ENCODE measurements at places on chromosomes 3 and 15.

- DNase-seq = no peak
These were observed 67.1 kb downstream of the OXSM start for GRCh38 chr3:25856902-25857518.

DNA sequence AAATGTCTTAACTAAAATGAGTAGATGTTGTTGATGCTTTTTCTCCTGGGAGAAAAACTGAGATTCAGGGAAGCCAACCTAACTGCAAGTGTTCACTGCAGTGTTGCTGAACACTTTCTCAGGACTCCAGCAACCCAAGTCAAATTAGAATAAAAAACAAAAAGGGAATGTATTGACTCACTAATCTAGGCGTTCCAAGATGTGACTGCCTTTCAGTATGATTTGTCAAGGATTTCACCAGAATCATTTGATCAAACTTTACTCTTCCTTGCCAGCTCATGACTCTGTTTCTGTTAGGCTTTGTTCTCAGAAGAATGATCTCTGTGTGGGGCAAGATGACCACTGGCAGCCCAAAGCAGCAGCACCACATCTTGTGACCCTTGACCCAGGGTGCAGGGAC, 364.0 kb downstream of the CACNA2D3 start:
- no peak for DNase-seq

DNA sequence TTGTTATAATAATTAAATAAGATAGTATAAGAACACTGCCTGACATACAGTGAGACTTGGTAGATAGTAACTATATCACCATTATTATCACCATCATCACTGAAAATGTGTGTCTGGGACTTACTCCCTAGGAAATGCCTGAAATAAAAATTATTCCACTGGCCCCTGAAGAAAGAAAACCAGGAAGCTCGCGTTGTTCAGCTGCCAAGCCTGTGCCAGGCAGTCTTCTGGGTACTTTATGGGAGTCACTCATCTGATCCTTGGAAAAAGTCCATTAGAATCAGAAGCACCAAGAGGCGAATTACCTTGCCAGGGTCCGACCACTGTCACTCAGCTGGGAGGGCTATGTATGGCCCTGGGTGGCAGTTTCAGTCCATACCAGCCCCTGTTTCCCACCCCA, 220.3 kb upstream of the TPM1 start:
- no peak for DNase-seq

- DNase-seq = no peak
These were observed 21.0 kb downstream of the PDZRN3 start for GRCh38 chr3:73603762-73604171.

DNA sequence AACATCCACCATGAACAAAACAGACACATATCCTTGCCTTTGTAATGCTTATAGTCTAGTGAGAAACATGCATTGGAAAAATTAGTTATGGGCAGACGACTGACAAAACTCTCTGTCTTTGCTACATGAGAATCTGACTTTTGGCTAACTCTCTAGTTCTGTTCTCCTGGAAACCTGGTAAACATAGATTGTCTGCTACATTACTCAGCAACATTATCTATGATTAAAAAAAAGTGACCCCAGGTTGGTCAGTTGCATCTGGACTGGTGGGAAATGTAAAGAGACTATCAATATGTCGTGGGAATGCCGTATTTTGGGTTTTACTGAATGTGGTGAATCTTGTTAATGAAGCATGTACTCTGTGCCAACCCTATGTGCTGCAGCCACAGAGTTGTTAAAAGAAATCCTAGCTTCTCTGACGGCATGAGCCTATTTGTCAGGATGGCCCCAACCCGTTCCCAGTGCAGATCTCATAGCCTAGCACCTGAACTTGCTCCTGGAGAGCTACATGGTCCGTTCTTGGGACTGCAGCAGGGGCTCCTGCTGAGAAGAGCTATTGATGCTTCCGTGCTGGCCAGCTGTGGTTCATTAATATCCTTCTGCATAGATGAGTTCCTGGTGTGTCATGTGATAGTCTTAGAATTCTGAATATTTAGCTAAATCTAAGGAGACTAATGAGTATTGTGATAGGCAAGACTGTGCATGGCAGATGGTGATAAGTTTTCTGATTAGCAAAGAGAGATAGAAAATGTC, 311.7 kb upstream of the ZNF717 start:
- DNase-seq = no peak

DNA sequence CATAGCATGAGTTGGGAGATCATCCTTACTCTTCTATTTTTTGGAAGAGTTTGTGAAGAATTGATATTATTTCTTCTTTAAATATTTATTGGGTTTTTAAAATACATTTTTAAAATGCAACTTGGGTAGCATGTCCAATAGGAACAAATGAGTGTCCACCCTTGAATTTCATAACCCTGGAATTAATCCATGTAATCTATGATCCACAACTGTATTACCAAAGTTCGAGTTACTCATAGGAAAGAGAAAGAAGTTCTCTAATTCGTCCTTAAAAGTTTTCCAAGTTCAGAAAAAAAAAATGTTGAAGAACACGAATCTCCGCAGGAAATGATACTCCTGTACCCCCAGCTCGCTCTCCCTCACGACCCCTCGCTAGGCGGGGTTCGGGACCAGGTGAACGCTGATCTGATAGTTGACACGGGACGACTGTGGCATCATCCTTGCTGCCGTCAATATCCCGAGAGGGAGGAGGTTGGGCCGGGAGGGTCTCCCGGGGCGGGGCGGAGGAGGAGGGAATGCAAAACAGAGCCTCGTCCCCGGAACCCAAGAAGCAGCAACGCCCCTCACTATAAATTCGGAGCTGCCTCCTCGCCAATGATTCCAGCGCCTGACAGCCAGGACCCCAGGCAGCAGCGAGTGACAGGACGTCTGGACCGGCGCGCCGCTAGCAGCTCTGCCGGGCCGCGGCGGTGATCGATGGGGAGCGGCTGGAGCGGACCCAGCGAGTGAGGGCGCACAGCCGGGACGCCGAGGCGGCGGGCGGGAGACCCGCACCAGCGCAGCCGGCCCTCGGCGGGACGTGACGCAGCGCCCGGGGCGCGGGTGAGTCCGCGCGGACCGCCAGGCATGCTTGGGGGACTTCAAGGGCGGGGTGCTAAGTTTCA, at the start of gene AGTR1:
Gene AGTR1 (plus strand): TSS at position 598 of the 884 bp plus-strand sequence. CDS start 43,133 bp downstream, outside the sequence.
- no peak for DNase-seq

DNA sequence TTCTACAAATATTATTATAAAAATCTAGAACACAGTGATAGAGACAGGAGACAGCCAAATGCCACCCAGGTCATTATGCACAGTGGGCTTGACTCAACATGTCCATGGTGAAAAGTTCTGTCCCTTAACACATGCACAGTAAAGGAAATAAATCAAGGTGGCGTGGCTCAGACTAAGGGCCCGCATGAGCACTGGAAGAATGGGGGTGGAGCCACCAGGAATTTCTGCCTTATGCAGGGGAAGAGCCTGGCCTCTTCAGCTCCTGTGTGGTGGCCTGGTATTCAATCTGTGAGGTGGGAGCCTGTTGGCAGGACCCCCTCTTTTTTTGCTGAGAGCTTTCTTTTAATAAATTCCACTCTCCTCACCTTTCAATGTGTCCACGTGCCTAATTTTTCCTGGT, 17.2 kb upstream of the SPG21 start:
- no peak for DNase-seq

DNA sequence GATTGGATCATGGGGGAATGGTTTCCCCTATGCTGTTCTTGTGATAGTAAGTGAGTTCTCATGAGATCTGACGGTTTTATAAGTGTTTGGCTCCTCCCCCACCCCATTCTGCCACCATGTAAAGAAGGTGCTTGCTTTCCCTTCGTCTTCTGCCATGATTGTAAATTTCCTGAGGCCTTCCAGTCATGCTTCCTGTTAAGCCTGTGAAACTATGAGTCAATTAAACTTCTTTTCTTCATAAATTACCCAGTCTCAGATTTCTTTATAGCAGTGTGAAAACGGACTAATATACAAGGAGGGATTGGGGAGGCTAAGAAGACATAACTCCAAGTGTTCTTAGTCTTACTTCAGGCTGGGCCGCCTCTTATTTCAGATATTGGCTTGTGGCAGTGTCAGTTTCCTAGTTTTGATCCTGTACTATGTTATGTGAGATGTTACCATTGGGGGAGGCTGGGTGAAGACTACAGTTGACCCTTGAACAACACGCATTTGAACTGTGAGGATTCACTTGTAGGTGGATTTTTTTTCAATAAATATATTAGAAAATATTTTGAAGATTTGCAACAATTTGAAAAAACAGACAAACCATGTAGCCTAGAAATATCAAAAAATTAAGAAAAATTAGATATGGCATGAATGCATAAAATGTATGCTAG, 44.9 kb downstream of the NMD3 start:
- DNase-seq = no peak

DNA sequence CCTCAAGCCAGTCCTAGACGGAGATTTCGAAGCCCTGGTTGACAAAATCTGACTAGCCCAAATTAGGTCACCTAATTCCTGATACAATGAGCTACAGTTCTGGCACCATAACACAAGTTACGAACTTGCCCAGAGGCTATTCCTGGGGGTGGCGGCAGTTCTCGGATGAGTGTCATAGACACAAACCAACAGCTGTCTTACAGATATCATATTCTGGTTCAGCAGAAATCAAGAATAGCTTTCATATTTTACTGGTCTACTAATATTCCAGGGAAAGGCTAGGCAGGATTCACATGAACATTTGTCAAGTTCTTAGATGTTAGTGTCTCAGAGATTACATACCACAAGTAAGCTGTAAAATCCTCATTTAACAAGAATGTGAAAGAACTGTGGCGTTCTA, 8.8 kb downstream of the ANAPC13 start:
- DNase-seq = no peak

- no peak for DNase-seq
These were observed 9.1 kb downstream of the MRPS11 start for GRCh38 chr15:88476635-88477060.

- DNase-seq = no peak
These were observed 9.1 kb upstream of the NCKIPSD start for GRCh38 chr3:48694610-48695392.

- no peak for DNase-seq
These were observed 22.0 kb downstream of the CMSS1 start for GRCh38 chr3:99839613-99840012.

GRCh38 chr3:172142051-172142863, 102.9 kb downstream of the FNDC3B start:
- DNase-seq = no peak

GRCh38 chr15:100373120-100373896, 31.5 kb upstream of the ADAMTS17 start:
- no peak for DNase-seq

DNA sequence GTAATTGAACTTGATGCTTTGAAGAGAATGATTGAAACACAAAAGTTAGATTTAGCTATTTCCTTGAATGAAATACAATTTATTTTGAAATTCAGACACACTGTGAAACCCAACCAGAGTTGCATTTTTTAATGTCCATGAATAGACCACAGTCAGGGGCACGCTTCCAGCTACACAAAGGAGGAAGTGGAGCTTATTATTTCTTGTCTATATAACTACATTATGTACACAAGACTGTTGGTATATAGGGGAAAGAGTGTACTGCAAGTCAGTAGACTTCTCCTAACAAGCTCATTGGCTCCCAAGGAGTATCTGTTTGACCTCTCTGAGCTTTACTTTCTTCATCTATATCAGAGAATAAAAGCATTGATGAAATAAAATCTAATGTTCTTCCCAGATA, 326.2 kb downstream of the RYR3 start:
- no peak for DNase-seq

DNA sequence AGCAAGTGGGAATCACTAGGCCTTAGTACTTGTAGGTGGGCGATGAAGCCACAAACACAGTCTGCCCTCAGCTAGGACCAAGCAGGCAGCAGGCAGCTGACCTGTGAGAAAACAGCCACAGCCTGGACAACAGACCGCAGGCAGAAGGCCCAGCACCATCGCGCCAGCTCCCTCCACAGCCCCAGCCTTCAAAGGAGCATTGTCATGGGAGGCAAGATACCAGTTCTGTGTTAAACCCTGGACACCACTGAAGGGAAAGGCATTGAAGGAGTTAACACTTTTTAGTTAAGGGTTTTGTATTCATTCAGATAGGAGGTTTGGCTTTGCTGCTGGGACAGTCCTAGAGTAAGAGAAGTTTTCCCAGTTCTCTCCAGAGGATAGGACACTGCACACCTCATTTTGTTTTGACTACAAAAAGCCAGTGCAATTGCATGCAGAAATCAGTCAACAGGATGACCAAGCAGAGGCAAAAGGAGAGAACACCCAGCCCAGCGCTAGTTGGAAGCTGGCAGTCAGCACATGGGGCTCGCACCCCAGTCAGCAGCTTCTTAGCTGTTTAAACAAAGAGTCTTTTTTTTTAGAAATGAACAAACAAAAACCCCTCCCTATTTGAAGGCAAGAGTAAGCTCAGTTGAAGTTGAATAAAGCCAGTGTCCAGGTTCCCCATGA, 286.1 kb upstream of the TPM1 start:
- DNase-seq = no peak

DNA sequence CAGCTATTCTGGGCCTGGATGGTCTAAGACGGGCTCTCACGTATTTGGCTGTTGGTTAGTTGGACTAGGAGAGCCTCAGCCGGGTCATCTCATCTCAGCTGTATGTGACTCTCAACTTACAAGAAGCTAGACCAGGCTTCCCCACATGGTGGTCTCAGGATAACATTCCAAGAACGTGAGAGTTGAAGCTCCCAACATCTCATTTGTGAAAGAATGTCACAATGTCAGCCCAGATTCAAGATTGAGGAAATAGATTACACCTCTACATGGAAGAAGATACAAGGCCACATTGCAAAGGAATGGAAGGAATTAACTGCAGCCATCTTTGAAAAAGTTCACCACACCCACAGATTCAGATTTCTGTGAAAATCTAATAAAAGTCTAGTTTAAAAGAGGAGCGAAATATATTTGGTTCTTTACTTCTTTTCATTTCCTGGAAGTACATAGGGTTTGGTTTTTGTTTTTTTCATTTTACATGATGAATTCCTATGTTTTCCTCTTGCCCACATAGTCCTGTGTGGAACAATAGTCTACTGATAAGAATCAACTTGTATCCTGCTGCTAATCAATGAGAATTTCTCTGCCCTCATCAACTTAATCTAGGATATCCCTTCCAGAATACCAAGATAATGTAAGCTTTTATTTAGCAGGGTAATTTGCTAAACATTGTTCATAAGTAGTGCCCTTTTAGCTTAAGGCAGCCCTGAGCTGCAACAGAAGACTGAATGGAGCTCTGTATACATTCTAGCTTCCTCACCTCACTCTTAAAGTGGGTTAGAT, 116.5 kb downstream of the CMSS1 start:
- no peak for DNase-seq

DNA sequence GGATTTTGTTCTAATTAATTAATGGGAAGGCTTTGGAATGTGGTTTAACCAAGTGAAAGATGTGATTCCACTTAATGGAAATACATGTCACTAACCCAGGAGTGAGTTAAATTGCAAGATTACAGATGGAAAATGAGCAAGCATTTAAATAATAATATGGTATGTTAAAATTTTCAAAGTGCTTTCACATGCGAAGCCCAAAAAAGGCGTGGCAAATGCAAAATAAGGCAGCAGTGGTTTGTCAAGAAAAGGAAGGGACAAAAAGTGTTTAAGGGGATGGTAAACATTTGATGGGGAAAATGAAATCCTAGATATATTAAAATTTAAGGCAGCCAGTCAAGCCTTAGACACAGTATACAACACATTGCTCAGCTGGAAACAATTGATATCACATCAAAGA, 2.9 kb downstream of the TICRR start:
- no peak for DNase-seq

GRCh38 chr3:135243616-135244015, 448.6 kb downstream of the EPHB1 start:
- DNase-seq = no peak

- DNase-seq = no peak
These were observed 8.9 kb downstream of the DLEC1 start for GRCh38 chr3:38047896-38048295.
